ENCODE measurements at places on chromosomes 5 and 9. TPM values are rescaled to one million over a fixed set of nuclear protein-coding genes. Genes with fewer than 3 reads are reported as not detected.

Gene NUTM2G
- not detected for total RNA-seq

Gene LRRC26
- not detected for total RNA-seq

DNA sequence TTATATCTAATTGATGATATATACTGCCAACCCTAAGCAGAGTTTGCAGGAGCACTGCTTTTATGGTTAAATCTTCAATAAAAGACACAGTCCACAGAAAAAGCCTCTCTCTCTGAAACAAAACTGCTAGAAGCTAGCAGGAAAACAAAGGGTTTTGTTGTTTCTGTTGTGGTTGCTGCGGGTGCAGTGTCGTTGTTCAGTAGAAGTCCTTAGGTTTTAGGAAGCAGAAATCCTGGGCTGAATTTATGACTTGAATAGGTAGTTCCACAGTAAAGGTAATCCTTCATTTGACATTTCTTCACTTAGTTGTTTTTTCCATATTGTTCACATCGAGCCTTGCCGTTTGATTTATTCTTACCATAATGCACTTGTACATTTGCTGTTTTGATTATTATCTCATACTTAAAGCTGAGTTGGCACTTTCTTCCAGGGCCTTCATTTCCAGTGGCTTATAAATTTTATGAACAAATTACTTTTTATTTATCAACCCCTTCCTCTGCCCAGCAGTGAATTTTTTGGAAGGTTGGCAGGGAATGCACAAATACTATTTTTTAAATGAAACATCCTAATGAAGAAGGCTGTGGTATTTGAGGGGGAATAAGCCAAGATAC, 209.6 kb upstream of the SLC30A5 start:
- DNase-seq = no peak

- DNase-seq = no peak
Observed at GRCh38 chr5:176144508-176144907, 93.7 kb upstream of the SIMC1 start.

Gene HCN1
- not detected for total RNA-seq

Gene FOXD4L5
- total RNA-seq = not detected

DNA sequence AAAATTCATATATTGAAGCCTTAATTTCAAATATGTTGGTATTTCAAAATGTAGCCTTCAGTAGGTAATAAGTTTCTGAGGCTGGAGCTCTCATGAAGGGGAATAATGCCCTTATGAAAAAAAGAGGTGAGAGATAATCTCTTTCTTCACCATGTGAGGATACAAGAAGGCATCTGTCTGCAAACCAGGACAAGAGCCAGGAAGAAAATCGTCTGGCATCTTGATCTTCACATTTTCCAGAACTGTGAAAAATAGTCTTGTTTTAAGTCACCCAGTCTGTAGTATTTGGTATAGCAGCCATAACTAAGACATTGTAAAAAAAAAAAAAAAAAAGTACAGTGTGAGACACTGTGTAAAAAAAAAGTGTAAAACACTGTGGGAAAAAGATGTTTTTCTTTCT, 768.9 kb downstream of the TAF11L14 start:
- DNase-seq = no peak

Gene OR1J2
- total RNA-seq = not detected

- DNase-seq = no peak
Observed at GRCh38 chr9:130407916-130408663, 36.7 kb upstream of the ASS1 start.
